ENCODE measurements at places on chromosomes 6 and 20.

GRCh38 chr6:7334685-7335084 lies 21.7 kb upstream of the SSR1 start:
- DNase-seq: no peak

- DNase-seq: peak; percentile 91
Observed at GRCh38 chr20:5657190-5657875, 92.9 kb upstream of the SHLD1 start.

- peak; percentile 1 for DNase-seq
Observed at GRCh38 chr6:160160450-160160849, 38.8 kb downstream of the SLC22A1 start.

- DNase-seq: no peak
Observed at GRCh38 chr6:28808383-28808782, 115.4 kb downstream of the TRIM27 start.

DNA sequence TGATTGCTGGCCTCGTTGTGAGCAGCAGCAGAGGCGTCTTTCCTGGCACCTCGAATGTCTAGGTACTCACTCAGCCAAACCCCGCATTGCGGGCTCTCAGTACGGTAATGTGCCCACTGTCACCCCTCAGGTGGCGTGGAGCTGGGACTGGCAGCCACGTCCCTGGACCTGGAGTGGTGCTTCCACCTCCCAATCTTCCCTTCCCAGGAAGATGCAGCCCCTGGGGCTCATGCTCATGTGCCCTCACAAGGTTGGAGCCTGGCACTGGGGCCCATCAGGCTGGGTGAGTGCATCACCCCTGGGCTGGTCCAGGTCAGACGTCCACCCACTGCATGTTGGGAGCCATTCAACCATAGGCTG lies 75.7 kb downstream of the TCP11 start:
- no peak for DNase-seq

GRCh38 chr6:5081955-5082354 lies 3.2 kb upstream of the PPP1R3G start:
- no peak for DNase-seq
